Stimulated activated naive CD8-positive, alpha-beta T cell treated with anti-CD3 and anti-CD28 coated beads, Interleukin-15, Interleukin-2, amounts not matched to agents 100 U/mL and 50 U/mL, for 24 hours (primary cell): ENCODE measurements at places on chromosomes 16 and 17.
A peak's percentile ranks its signal among the peaks of the same experiment; 100 is the strongest.

DNA sequence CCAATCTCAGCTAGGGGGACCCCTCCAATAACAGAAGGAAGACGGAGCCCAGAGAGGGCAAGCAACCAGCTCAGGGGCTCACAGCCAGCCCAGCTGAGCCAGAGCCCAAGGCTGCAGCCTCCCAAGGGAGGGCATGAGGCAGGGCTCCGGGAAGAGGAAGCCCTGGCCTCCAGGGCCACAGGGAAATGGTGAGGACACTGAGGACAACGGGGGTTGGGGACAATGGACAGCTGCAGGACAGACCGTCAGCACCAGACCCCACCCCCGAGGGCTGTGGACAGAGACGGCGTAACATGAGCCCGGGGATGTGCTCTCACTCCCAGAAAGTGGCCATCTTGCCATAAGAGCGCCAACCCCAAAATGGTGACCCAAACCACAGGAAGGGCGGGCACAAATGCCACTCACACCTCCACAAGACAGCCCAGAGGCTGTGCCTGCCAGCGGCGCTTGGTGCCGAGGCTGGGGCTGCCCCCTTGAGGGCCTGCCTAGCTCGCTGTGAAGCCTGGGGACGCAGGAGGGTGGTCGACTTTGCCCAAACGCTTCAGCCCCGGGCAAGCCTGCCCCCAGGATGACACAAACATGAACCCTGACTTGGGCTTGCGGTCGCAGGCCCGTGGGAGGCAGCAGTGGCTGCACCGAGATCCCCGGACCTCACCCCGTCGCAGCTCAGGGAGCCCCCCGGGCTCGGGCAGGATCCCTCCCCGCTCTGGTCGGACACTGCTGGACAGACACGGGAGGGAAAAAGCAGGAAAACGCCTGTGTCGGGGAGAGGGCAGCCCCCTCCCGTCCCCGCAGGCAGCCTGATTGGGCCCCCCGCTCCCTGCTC is 10.5 kb downstream of the PIMREG start:
- DNase-seq, result no peak

DNA sequence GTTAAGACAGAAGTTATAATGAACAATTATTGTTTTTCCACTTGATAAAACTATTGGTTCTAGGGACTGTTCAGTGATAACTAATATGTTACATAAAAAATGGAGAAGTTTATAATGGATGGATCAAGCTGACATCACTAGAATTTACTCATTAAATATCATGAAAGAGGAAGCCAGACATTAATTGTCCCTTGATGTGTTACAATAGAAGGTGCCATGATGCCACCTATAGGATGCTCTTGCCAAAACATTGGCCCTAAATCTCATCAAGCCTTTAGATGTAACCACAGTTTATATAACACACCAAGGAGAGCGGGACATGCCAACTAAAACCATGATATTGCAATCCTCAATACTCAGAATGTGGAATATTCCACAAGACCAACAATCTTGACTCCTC is 147.9 kb upstream of the MON1B start:
- DNase-seq, result no peak

DNA sequence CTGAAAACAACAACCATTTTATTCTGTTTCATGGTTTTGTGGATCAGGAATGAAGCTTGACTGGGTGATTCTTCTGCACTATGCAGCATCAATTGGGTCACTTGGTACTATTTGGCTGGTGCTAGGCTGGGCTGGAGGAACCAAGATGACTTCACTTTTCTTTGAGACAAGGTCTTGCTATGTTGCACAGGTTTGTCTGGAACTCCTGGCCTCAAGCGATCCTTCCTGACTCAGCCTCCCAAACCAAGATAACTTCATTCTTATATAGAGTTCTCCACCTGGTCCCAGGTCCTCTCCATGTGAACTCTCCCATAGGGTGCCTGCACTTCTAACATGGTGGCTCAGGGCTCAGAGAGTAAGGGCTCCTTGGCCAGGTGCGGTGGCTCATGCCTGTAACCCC is 1.9 kb upstream of the PIPOX start:
- no peak for DNase-seq

DNA sequence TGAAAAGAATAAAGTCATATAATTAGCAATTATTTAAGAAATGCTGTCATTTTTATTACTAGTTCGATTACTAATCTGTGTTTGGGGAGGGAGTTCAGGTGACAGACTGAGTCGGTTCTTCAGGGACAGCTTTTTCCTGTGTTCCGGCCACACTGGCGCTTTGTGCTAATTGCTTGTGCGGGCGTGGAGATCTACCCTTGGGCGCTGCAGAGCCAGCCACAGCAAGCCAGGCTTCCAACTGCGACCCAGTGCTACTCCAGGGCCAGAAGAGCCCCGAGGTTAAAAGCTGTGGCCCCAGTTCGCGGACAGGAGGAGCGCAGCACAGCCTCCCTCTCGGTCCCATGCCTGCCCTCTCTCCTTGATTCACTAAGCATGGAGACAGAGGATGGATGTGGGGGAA is 6.5 kb upstream of the OR2C1 start:
- no peak for DNase-seq

DNA sequence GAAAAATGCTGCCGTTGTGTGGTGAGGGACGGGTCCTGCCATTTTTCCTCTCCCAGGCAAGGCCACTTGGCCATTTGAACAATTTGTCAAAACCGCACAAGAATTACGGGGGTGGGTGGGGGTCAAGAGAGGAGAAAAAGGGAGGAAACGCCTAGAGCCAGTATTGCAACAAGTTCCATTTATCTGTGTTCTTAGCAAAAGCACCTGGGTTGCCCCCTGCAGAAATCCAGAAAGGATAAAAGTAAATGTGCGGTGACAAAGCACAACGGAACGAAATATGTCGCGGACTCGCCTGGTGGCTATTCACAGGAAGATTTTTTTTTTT is 209.4 kb downstream of the ZFHX3 start:
- DNase-seq, result no peak

DNA sequence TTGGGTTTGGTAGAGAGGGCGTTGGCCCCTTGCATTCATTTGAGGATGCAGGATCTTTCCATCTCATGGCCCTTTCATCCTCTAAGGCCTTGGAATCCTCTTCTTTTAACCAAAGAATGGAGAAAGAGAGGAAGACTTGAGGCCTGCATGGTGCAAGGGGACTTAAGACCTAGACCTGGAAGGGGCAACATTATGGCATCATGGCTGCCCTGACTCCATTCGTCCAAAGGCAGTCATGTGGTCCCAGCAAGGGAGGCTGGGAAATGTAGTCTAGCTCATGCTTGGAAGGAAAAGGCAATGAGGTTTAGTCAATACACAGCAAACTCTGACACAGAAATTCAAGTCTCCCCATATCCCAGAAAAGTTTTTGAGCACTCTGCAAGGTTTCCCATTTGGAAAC is 30.7 kb upstream of the CDRT4 start:
- no peak for DNase-seq

DNA sequence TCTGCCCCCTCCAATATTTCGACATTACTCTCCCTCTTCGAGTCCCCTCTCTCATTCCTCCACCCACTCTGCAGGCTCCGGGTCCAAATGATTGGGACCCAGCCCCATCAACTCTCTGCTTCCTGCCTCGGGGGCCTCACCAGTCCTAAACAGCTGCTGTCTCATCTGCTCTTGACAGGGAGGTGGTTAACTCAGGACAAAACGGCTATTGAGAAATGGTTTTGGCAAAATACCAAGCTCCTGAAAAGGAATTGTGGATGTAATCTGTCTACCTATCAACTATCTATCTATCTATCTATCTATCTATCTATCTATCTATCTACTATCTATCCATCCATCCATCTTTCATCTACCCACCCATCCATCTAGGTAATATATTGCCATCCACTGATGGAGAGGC is 2.2 kb downstream of the CD300H start:
- no peak for DNase-seq

DNA sequence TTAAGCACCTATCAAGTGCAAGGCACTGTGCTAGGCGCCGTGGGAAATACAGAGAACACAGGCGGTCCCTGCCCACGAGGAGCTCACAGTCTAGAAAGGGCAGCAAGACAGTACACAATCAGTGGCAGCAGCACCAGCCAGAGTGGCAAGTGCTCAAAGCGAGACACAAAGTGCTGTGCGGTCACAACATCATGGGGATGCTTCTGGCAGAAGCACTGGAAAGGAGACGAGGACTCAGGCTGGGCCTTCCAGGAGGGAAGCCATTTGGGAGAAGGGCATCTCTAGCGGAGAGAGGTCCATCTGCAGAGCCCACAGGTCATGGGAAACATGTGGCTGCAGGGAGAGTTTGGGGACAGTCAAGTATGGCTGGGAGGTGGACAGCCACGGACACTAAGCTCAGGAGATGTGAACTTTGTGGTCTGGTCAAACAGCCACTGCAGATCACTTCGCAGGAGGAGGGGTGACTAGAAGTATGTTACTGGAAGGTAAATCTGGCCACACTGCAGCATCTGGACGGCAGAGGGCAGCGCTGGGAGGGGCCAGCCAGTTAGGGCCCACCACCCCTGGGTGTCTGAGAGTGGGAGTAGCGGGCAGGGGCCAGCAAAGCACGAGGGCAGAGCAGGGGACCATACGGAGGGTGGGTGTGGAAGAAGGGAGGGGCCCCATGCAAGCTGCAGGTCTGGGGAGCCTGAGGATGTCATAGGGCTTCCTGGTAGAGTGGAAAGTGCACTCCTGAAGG is 71.1 kb downstream of the N4BP1 start:
- DNase-seq, result peak; percentile 21

- DNase-seq, result no peak
These were observed 9.8 kb downstream of the PGS1 start for GRCh38 chr17:78387977-78388941.
